ENCODE measurements at places on chromosomes 6 and 20. TPM values are rescaled to one million over a fixed set of nuclear protein-coding genes. Genes with fewer than 3 reads are reported as not detected.

SEC63 gene
- 12.5 TPM for total RNA-seq

TCP11 gene
- not detected for total RNA-seq

JPH2 gene
- 1.1 TPM for total RNA-seq

FUT9 gene
- not detected for total RNA-seq

COX7A2 gene
- 75.7 TPM for total RNA-seq

CD24 gene
- total RNA-seq: 8.0 TPM

SYNDIG1 gene
- 4.9 TPM for total RNA-seq

ABHD16B gene
- total RNA-seq: not detected

IRF4 gene
- total RNA-seq: not detected

HDGFL1 gene
- not detected for total RNA-seq

PTCRA gene
- total RNA-seq: not detected

CFAP206 gene
- total RNA-seq: 0.23 TPM

CST5 gene
- total RNA-seq: not detected

DSP gene
- total RNA-seq: 1.8 TPM

TLDC2 gene
- 0.15 TPM for total RNA-seq

TRAPPC3L gene
- total RNA-seq: not detected

OXT gene
- total RNA-seq: not detected

COL10A1 gene
- total RNA-seq: under 0.01 TPM

TNNC2 gene
- total RNA-seq: 0.15 TPM

SLC26A8 gene
- total RNA-seq: under 0.01 TPM

PLTP gene
- total RNA-seq: 21.9 TPM

TNXB gene
- total RNA-seq: 1.1 TPM

MC3R gene
- total RNA-seq: not detected

MYLK2 gene
- total RNA-seq: not detected

SRXN1 gene
- 21.2 TPM for total RNA-seq

SCUBE3 gene
- 1.4 TPM for total RNA-seq

HLA-DQA1 gene
- not detected for total RNA-seq

FAM50B gene
- total RNA-seq: 11.9 TPM

CLVS2 gene
- total RNA-seq: not detected

ULBP1 gene
- total RNA-seq: not detected

SLC22A16 gene
- not detected for total RNA-seq

BNIP5 gene
- not detected for total RNA-seq

SMLR1 gene
- not detected for total RNA-seq

KCNK16 gene
- not detected for total RNA-seq

DOP1A gene
- 43.5 TPM for total RNA-seq

OLIG3 gene
- total RNA-seq: not detected

TMC2 gene
- not detected for total RNA-seq

APOBEC2 gene
- not detected for total RNA-seq

LRFN2 gene
- total RNA-seq: not detected

COL9A1 gene
- total RNA-seq: not detected

RTN4IP1 gene
- 5.9 TPM for total RNA-seq
